Activated CD8-positive, alpha-beta memory T cell treated with anti-CD3 and anti-CD28 coated beads for 48 hours (primary cell): ENCODE measurements at places on chromosomes 7 and 10.

DNA sequence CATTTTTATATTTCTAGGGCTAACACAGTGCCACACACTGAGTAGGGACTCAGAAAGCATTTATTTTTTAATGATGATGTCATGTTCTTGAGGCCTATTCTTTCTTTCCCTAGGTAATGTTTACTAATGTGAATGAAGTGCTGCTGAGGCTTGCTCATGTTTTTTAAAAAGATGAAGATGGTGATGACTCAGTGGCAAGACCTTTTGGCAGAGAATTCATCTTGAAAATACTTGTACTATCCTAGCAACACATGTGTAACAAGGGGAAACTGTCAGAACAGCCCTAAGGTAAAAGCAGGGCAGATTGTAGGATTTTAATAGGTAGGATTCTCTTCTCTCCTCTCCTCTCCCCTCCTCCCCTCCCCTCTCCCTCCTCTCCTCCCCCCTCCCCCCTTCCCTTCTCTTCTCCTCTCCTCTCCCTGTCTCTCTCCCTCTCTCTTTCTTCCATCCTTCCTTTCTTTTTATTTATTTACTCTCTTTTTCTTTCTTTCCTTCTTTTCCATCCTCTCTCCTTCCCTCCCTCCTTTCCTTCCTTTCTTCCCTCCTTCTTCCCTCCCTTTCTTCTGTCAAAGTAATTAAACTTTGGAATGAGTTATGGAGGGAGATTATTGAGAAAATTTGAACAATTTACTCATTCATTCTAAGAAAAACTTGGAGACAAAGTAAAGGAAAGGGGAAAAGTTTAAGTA lies 75.3 kb downstream of the ZNF92 start:
- DNase-seq = no peak

GRCh38 chr7:94375691-94376090 lies 19.0 kb upstream of the COL1A2 start:
- no peak for DNase-seq

DNA sequence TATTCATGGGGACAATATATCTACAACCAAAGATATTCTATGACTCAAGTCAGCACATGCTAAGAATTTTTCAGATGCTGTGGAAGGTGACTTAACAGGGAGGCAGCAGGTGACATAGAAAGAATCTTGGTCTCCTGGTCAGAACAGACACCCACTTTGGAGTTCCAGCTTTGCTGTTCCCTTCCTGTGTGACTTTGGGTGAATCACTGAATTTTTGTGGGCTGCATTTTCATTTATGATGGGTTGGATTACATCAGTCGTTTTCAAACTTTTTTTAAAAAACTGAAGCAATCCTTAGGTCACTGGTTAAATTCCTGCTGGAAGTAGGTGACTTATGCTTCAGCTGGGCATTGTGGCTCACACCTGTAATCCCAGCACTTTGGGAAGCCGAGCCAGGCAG lies 24.9 kb downstream of the RGR start:
- no peak for DNase-seq

DNA sequence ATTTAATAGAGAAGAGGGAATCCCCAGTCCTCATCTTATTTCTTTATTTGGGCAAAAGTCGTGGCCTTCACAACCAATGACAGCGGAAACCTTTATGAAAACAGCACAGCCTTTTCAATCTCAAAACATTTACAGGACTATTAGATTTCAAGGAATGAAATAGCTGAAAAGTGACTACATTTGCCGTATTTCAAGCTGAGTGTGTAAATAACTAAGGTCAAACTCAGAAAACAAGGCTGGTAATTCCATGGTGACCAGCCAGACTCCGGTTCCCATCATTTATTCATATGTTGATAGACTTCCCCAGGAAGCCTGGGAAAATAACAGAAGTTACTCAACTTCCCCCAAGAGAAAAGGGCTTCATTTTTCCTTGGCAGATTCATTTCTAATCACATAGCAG lies 457.3 kb upstream of the NFE2L3 start:
- no peak for DNase-seq

DNA sequence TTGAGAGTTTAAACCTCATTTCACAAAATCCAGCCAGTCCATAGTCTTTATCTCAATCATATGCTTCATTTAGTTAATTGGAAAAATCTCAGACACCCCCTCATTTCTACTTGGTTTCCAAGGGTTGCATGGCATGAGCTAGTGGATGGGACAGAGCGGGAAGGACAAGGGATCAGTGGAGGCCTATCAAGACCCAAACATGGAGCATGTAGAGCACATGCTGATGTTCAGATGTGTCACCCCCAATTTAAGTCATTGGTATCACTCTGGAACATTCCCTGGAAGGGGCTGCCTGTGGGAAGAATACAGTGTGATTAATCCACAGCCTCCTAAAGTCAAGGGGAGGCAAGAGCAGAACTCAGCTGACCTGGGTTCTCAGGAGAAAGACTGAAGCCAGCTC lies 2.3 kb downstream of the C10orf71 start:
- DNase-seq = no peak

- DNase-seq = no peak
Observed at GRCh38 chr10:29387269-29387668, 98.4 kb downstream of the LYZL1 start.
